ENCODE measurements at places on chromosomes 3 and 15.
A peak's percentile ranks its signal among the peaks of the same experiment; 100 is the strongest.

GRCh38 chr15:74040109-74040850 is 42.1 kb downstream of the GOLGA6A start:
- DNase-seq, result no peak

DNA sequence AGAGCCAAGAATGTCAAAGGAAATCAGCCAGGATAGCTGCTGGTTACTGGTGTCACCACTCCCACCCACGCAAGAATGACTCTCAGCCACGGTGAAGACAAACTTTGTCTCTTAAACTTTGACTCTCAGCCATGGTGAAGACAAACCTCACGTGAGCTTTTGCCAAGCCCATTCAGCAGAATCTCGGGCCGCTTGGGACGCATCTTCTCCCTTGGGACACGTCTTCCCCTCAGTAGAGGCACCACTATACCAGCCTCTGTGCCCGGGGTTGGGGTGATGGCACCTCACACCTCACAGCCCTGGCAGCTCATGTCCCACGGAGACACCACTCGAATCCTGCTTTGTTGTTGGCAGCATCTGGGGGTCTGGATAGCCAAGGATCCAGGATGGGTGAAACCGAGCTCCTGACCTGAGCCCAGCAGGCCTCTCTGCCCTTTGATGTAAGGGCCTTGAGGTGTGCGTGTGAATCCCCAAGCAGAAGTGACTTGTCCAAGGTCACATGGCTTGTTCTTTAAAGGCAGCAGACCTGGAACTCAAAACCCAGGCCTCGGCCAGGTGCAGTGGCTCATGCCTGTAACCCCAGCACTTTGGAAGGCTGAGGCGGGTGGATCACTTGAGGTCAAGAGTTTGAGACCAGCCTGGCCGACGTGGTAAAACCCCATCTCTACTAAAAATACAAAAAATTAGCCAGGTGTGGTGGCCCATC is 21.8 kb downstream of the RBPMS2 start:
- DNase-seq, result no peak

- DNase-seq, result peak; percentile 88
Observed at GRCh38 chr3:197520311-197521276, 35.2 kb downstream of the BDH1 start.

DNA sequence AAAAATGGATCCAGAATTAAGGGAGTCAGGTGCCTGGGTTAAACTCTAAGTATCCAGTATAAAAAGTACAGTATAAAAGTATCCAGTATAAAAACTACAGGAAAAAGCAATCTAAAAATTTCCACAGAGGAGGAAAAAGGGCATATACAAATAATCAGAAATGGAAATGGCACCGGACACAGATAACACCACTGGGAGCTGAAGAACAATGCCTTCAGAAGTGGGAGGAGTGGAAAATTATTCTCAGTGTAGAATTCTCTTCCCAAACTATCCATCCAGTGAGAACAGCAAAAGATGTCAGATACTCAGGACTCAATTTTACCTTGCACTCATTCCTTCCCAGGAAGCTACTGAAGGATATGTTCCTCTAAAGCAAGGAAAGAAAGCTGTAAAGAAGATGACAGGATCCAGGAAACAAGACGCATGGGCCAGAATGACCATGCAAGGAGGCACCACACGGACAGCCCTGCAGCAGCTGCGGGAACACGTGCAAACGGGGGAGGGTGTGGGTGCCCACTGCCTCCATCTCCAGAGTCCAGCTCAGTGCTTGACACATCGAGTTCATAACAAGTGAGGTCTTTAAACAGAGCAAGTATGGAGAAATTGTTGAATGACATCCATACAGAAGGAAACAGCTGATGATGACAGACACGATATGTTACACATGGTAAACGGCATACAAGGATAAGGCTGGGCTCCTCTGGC is 68.5 kb downstream of the CHSY1 start:
- DNase-seq, result no peak

- DNase-seq, result peak; percentile 34
Observed at GRCh38 chr3:45693941-45694521, 4.8 kb downstream of the SACM1L start.

GRCh38 chr3:42228796-42229195 is 37.2 kb downstream of the CCK start:
- no peak for DNase-seq

GRCh38 chr3:194382196-194382891 is 12.8 kb upstream of the LRRC15 start:
- no peak for DNase-seq

DNA sequence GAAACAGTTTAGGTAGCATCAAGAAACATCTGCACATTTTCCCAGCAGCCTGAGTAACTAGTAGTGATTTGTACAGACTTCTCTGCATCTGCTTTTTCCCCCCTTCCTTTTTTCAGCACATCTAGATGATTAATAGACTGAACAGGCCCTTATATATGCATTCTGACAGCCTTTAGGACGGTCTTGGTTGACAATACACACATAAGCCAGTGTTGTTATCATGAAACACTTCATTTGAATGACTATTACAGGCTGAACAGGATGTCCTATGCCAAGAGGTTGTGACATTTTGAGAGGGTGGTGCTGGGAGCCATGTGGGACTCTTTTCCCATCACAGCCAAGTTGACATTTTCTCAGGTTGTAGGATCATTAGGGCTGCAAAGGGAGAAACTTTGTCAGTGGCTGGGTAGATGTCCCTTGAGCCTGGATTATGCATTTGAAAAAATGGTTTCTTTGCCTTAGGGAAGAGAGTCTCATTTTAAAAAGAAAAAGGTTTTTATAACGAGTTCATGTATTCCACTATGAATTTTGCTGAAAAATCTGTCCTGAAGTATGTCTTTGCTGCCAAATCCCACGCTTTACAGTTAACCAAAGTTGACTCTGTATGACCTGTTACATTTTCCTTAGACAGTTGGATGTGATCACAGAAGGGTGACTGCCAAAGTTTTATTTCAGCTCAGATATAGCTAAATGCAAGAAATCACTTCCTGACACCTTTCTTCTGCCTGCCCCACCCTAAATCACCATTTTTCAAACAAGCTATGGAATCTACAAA is 73.7 kb downstream of the FILIP1L start:
- DNase-seq, result no peak

DNA sequence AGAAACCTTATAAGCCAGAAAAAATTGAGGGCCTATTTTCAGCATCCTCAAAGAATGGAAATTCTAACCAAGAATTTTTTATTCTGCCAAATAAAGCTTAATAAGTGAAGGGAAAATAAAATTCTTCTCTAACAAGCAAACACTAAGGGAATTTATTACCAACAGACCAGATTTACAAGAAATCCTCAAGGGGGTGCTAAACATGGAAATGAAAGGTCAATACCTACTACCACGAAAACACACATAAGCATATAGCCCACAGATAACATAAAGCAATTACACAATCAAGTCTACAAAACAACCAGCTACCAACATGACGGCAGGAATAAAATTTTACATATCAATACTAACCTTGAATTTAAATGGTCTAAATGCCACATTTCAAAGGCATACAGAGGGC is 883.5 kb downstream of the SI start:
- DNase-seq, result no peak

DNA sequence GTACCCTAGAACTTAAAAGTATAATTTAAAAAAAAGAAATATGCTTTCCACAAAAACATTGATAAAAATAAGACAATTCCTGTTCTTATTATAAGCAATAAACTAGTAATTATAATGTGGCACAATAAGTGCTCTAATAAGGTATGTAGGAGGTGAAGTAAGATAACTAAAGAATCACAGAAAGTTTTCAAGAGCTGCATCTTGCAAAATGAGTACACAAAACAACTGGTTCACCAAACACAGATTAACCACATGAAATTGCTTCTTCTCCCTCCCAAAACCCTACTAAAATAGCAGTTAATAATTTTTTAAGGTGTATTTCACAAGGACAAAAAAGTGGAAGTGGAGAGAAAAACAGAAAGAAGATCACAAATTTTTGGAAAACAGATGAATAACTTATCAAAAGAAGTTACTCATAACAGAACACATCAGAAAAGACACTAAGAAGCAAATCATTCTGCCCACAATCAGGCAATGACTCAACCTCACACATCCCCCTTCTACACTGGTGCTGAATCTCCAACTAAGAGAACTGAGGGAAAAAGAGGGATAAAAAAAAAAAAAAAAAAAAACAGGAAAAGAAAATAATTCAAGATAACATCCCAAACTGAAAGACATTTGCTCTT is 64.2 kb downstream of the TBC1D5 start:
- no peak for DNase-seq

DNA sequence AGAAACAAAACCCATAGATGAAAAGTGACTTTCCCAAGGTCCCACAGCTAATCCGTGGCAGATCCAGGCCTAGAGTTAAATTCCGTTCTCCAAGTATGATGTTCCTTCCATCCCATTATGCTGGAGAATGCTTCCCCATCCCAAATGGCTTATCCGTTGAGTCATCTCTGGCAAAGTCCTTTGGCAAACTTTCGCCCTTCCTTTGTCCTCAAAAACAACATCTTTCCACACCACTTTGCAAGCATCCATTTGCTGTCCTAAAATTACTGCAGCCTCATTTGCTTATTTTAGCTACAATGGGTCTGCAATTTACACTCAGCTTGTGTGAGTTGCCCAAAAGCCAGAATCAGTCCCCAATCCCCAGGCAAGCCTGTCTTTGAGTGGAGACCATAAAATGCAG is 304.0 kb upstream of the TLE3 start:
- no peak for DNase-seq

DNA sequence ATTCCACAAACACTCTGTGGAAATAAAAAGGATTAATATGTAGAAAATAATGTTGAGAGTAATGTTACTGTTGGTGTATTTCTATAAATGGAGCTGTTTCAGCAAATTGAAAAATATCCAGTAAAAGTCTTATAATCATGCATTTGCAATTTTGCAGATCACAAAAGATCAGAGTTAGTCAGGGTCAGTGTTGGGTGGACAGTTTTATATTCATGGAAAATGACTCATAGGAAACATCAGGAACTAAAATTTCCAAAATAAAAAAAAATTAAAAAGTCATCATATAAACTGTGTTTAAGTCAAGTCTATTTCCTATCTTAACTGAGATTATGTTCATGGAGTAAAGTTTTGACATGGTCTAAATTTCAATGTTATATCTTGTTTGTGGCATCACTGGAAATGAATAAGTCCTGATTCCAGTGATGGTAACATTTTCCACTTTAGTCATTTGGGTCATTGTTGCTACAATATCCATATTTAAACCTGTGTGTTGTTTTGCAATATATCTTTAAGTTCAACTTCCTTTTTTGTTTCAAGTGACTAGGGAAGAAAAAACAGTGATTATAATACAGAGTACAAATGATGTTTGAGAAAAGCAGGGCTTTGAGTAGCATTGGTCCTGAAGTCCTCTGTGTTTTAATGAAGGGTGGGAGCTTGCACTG is 37.8 kb downstream of the MITF start:
- DNase-seq, result no peak

DNA sequence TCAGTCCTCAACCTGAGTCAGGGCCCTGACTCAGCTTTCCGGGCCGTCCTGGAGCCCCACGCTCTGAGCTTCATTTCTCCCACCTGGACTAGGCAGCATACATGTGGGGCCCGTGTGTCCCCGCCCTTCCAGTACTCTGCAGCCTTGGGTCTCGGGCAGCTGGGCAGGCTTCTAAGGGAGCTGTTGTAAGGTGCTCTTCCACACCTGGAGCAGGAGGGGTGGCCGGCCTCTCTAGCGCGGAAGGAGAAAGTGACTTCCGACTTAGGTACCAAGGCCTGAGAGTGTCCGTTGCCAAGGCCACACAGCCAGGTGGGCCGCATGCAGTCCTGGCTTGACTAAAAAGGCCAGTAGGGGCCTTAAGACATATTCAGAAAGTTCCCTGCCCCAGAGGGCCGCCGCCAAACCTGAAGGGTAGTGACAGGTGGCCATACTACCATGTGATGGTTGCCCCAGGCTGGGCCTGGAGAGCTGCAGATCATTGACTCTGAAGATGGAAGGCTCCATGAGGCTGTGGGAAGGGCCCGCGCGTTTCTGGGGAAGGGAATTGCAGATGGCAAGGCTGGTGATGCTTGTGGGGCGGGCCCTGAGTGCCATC is 9.4 kb upstream of the SEMA3B start:
- DNase-seq, result no peak

DNA sequence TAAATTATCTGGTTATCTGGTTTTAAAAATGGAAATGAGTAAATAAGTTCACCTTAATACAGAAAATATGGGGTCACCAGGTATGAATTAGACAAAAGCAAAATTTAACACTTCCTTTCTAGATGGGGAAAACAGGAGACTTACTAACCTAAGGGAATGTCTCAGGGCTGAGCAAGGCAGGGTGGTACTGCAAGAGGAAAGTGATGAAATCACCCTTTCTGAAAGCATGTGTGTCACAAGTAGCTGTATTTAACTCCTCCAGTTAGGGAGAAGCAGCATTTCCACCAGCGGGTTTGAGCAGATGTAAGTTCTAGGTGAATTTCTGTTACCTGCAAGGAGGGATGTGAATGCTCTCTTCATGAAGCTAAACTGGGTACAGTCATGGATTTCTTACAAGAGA is 629.1 kb downstream of the MECOM start:
- no peak for DNase-seq

- no peak for DNase-seq
Observed at GRCh38 chr3:96677156-96677555, 137.2 kb upstream of the EPHA6 start.

- DNase-seq, result no peak
Observed at GRCh38 chr15:73965094-73965757, 26.9 kb downstream of the STOML1 start.

DNA sequence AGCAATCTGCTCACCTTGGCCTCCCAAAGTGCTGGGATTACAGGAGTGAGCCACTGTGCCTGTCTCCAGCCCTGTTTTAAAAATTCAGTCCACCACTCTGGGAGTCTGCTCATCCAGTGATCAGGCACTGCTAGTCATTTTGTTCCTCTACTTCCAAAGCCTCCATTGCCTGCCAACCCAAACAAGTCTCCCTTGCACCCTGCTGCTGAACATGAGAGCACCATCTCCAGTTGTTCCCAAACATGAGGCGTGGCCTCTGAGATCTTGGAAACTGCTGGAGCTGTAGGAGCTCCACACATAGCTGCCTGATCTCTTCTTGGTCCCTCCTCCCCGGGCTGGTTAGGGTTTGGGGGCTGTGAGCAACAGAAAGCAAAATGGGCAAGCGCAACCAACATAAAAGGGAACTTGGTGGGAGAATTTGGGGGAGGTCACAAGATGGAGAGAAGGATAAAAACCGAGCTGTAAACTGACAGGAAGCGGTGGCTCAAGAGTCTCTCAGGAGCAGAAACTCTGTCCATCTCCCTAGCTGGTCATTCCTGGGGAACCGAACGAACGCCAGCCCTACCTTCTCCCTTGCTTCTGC is 49.6 kb upstream of the TLE3 start:
- DNase-seq, result no peak

- peak; percentile 24 for DNase-seq
Observed at GRCh38 chr15:74844319-74845207, 1.6 kb upstream of the ULK3 start.

GRCh38 chr15:71080705-71081104 is 34.6 kb upstream of the THSD4 start:
- no peak for DNase-seq

DNA sequence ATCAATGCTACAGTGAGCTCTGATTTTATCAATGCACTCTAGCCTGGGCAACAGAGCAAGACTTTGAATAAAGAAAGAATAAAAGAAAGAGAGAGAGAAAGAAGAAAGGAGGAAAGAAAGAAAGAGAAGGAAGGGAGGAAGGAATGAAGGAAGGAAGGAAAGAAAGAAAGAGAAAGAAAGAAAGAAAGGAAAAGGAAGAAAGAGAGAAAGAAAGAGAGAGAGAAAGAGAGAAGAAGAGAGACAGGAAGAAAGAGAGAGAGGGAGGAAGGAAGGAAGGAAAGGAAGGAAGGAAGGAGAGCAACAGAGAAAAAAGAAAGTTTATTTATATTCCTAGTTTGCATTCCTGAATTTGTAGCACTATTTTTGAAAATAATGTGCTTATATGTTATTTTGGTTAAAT is 52.3 kb upstream of the ITGA11 start:
- DNase-seq, result no peak

- no peak for DNase-seq
Observed at GRCh38 chr3:120344349-120344748, 4.8 kb downstream of the LRRC58 start.

All from SK-N-SH (cell line).